ENCODE measurements at places on chromosomes 5 and 9. TPM values are rescaled to one million over a fixed set of nuclear protein-coding genes. Genes with fewer than 3 reads are reported as not detected.

ADGRV1 gene
- total RNA-seq: 191 TPM

GFI1B gene
- 0.23 TPM for total RNA-seq

LECT2 gene
- total RNA-seq: not detected

ZBED3 gene
- total RNA-seq: 4.4 TPM

Data from diencephalon (tissue), 1 donor.